ENCODE measurements at places on chromosomes 16 and 17.

DNA sequence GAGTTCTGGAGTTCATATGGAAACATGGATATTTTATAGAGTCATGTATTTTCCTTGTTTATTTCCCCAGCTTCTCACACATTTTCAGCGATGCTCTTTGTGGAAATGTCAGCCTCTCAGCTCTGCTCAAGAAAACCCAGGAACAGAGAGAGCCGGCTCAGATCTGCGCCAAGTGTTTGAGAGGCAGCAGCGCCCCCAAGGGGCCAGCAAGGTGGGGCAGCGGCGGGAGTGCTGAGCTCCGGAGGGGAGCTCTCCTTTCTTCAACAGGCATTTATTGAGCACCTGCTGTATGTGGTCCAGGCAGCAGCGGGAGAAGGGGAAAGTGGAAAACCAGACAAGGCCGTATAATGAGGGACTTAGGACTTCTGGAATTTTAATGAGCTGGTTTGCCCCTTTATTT is 421.1 kb upstream of the C16orf82 start:
- peak; percentile 76 for DNase-seq

DNA sequence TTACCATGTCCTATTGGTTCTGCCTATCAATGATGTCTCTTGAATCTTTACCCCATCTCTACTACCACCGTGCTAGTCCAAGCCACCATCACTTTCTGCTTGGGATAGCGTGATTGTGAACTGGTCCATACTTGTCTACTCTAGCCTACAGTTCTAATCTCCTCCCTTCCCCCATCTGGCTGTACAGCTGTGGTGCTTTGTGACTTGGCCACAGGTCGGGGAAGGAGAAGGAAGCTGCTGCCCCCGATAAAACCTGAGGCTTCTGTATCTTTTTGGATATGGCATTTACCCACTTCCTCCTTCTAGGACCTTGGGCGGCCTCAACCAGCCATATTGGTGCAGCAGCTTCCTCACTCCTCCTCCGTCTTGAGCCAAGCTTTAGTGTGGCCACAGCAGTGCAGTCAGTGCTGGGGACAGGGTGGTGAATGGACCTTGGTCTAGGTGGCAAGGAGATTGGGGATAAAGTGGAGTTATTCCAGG is 314 bp upstream of the ITGA2B start:
- DNase-seq = no peak

GRCh38 chr16:30378236-30379157 is 3.9 kb downstream of the SEPTIN1 start:
- DNase-seq = peak; percentile 100

DNA sequence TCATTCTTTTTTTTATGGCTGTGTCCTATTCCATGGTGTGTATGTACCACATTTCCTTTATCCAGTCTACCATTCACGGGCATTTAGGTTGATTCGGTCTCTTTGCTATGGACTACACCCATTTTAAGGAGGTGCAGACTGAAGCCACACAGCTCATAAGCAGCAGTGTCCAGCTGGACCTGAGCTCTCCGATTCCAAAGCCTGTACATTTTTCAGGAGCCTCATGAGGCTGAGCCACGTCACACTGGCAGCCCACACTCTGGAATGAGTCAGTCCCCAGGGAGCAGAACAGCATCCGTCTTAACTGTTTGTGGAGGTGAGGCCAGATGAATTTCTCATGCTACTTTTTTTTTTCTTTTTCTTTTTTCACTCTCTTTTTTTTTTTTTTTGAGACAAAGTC is 116.1 kb downstream of the C16orf95 start:
- no peak for DNase-seq

GRCh38 chr17:1686086-1686485 is 1.4 kb upstream of the PRPF8 start:
- DNase-seq = no peak

GRCh38 chr17:2909175-2909845 is 113.1 kb downstream of the RAP1GAP2 start:
- DNase-seq = no peak

- no peak for DNase-seq
Measured at GRCh38 chr17:77872714-77873499, 85.6 kb upstream of the TNRC6C start.

GRCh38 chr17:60548990-60549389 is 22.9 kb upstream of the APPBP2 start:
- no peak for DNase-seq

DNA sequence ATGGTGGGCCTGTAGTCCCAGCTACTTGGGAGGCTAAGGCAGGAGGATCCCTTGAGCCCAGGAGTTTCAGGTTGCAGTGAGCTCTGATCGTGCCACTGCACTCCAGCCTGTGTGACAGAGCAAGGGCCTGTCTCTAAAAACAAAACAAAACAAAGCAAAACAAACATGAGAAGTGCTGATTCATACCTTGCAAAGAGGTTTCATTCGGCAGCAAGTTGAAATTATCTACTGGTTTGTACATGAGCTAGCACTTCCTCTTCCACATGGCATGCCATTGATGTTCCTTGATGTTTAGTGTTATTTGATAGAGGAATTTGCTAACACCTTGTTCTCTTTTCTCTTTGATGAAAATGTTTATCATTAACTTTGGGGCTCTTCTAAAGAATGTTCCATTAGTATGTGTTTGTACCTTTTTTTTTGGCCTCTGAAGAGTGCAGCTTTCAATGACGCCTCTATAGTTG is 50.6 kb downstream of the SPECC1 start:
- no peak for DNase-seq

GRCh38 chr16:23225109-23225508 is 42.6 kb downstream of the SCNN1G start:
- DNase-seq = no peak

DNA sequence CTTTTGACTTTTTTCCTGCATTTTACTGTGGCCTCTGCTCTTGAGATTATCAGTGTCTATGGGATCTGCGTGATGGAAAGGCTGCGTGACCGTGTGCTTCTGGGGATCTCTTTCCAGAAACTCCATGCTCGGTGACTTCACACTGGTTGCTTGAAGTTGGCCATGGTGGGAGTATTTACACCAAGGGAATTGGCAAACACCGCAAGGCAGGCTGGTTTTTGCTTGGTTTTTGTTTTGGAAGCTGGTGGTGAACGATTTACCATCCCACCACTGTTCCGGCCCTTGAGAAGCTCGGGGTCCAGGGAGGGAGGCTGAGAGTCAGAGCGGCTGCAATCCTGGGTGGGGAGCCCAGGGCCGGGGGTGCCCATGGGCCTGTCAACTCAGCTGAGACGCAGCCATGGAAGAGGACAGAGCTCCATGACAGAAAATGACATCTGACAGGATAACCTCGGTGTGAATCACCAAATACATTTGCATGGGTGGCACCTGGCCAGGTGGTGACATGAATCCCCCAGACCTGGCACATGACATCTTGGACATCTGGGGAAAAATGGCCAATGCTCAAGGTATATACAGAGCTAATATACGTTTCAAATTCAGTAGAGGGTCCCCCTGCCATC is 11.1 kb downstream of the CRISPLD2 start:
- no peak for DNase-seq

GRCh38 chr16:67542464-67542863 is 13.8 kb downstream of the RIPOR1 start:
- peak; percentile 90 for DNase-seq

DNA sequence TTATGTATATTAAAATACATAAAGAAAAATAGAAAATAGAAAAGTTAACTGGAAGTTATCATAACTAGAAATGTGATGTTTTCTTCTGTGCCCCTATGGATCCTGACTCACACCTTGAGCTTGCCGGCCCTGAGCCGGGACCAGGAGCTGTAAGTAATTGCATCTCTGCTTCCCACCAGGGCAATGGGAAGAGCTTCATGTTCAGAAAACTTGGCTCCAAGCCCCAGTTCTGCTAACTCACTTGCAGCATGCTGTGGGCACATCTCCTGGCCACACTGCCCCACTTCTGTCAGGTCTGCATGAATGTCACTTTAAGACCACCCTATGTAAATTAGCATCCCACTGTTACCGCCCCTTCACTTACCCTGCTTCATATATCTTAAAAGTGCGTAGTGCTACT is 37.2 kb downstream of the GNAO1 start:
- no peak for DNase-seq

DNA sequence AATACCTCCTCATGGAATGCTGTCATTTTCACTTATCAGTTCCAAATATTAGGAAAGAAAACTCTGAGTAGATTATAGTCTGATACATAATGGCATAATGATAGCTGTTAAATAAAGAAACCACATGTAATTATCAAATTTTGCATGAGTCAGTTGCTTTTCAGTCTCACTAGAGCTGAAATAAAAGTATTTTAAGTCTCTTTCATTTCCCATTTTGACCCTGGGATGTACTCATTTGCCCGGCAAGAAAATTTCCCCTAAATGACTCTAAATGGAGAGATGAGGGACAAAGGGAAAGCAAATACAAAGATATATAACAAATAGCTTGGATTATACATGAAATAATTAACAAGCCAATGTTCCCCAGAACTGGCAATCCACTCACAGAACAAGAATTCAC is 47.9 kb upstream of the CPHXL start:
- no peak for DNase-seq

DNA sequence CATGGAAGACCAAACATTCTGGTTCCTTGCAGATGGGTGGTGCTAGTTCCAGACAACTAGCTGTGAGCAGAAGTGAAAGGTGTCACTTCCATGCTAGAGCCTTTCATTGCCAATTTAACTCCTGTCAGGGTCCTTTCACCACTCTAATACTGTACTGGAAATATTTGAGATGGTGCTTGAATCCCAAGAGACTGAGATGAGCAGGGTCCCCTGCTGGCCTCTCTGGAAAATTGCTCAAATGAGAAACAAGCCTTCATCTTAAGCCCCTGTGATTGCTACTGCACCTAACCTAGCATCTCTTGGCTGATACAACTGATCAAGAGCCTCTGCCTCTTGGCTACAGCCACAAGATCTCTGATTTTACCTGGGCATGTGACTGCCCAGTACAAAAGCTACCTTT is 7.4 kb upstream of the VAC14 start:
- no peak for DNase-seq

GRCh38 chr16:7976563-7976962 is 613.7 kb downstream of the TMEM114 start:
- DNase-seq = no peak

- DNase-seq = no peak
Measured at GRCh38 chr17:32542186-32542585, 55.4 kb downstream of the CDK5R1 start.

DNA sequence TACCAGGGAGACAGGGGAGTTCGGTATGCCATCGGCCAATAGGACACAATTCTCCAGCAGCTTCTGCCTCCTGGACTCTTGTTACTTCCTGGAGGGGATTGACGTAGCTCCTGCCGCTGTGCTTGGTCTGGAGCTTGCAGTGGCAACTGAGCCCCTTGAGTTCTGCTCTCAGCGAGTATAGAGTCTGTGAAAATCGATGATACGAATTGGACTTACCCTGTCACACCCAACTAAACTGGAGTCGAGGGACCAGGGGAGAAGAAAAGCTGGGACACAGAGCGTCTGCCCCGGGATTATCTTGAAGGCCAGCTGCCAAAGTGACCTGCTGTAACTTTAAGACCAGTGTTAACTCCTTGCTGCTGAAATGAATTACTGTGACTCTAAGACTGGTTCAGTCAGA is 22.2 kb downstream of the SEC14L1 start:
- no peak for DNase-seq

- DNase-seq = peak; percentile 89
Measured at GRCh38 chr17:38751808-38752307, 683 bp upstream of the PSMB3 start.

- peak; percentile 52 for DNase-seq
Measured at GRCh38 chr17:49051269-49051668, 54.1 kb downstream of the IGF2BP1 start.

GRCh38 chr17:55053855-55054254 is 85.3 kb downstream of the STXBP4 start:
- no peak for DNase-seq

DNA sequence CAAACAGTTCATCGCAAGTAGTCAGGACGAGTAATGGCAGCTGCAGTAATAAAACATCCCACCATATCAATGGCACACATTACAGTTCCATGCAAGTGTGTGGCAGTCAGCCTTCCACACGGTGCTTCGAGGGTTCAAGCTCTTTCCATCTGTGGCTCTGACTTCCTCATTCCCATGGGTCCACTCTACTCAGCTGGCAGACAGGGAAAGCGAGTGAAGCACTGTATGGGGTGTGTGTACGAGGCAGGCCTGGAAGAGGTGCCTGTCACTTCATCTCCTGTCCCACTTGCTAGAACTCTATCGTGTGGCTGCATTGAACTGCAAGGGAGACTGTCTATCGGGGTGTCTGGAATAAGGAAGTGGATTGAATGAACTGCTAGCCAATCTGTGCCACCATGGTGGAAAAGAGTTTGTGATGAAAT is 160.6 kb downstream of the CPPED1 start:
- DNase-seq = no peak

- no peak for DNase-seq
Measured at GRCh38 chr17:50452630-50453300, 15.9 kb downstream of the CHAD start.

GRCh38 chr16:72162105-72162692 is 9.8 kb downstream of the PMFBP1 start:
- DNase-seq = no peak

DNA sequence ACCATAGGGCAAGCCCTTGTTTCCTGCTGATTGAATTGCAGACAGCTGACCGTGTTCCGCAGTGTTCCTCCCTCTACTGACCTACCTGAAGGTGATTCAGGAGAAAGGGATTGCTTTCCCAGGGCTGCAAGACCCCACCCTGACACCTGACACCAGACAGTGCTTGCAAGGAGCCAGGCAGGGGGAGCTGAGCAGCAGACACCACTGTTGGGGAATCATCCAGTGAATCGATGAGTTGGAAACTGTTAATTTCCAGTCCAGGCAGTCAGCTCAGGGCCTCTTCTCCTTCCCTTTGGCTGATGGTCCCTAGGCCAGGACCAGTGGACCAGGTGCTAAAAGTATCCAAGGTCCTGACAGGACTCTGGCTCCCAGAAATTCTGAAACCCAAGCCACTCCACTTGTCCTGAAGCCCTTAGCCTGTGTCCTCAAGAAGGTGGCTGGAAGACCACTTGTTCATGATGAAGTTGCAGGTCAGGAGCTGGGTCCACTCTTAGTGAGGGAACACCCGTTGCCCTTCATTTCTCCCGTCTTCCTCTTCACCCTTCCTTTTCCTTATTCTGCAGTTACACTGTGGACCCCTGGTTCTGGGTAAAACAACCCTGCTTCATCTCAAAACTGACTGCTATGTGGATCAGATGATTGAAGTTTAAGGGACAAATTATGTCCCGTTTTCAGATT is 9.5 kb upstream of the UNK start:
- peak; percentile 56 for DNase-seq

DNA sequence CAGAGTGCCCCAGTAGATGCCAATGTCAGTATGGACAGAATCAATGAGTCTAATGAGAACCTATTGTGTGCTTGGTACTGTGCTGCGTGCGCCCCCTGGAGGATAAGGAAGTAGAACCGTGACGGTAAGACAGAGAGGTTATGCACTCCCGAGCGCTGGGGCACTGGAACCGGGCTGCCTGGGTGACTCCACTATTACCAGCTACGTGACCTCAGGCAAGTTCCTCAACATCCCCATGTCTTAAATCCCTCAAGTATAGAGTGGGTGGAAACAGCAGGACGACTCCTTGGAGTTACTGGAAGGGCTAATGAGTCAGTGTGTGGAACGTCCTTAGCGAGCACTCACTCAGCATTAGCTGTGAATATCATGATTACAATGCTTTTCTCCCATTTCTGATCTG is 16.2 kb downstream of the CHST4 start:
- DNase-seq = peak; percentile 72

DNA sequence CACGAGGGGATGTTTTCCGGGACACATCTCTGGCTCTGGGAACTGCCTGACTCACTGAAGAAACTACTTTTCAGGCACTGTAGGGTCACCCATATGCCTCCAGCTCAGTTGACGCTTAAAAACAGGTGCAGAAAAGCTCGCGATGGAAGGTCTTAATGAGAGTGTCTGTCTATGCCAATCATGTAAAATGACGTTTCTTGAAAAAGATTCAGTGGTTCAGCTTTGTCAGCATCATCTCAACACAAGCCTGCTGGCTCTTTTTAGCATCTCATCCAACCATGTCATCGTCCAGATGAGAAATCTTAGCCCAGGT is 27.5 kb downstream of the OR1D5 start:
- DNase-seq = no peak

Measured in H7 (cell line).